NCI-H510A (cell line): ENCODE measurements at places on chromosomes 3 and 15.

- no peak for DNase-seq
These were observed 405.5 kb upstream of the TPM1 start for GRCh38 chr15:62636823-62637573.

DNA sequence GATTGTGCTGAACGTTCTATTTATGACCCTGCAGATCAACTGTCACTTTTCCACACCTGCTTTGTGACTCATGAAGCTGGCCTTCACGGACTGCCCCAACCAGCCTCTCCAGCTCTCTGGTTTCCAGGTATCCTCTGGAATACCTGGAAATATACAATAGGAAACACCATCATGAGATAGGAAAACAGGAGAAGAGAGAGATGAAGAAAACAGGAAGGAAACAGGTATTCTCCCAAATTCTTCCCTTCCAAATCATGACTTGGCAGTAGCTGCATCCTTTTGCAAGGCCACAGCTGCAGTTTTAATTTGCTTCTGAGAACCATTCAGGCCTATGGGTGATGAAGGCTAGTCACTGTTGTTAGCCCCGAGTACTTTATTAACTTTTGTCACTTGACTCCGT is 909.1 kb downstream of the EPHA3 start:
- DNase-seq: no peak

GRCh38 chr3:71466483-71466882 is 117.0 kb downstream of the FOXP1 start:
- DNase-seq: no peak

DNA sequence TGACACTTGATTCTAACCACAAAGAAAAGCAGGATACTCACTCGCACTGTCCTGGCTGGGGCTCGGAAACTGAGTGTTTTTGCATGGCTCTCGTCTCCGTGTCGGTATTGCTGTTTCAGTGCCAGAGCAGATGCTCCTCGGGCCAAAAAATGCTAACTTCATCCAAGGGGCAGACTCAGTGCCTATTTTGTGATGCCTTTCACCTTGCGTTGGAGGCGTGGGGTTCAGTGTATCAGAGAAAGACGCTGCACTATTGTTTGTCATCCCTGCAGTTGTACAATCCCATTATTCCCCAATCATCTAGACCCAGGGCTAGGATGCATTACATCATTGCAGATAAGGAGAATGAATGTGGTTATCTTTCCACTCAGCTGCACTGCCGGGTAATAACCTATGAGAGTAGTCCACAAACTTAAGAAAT is 1.4 kb downstream of the CACNA2D3 start:
- no peak for DNase-seq

DNA sequence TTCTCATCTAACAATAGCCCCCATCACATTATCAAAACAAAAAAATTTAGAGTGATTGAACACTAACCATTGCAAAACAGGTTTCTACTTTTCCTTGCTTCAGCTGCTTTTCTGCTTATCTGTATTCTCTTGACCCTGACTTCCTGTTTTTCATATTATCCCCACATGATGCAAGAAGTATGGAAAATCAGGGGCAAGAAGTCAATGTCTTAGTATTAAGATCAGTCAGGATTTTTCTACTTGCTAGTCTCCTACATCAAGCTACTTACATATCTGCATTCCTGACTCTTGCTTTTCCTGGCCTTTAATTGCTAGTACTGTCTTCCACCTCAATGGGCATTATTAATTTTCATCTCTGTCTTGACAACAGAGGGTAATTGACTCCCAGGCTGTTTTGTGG is 300.2 kb downstream of the OTOL1 start:
- DNase-seq: no peak

DNA sequence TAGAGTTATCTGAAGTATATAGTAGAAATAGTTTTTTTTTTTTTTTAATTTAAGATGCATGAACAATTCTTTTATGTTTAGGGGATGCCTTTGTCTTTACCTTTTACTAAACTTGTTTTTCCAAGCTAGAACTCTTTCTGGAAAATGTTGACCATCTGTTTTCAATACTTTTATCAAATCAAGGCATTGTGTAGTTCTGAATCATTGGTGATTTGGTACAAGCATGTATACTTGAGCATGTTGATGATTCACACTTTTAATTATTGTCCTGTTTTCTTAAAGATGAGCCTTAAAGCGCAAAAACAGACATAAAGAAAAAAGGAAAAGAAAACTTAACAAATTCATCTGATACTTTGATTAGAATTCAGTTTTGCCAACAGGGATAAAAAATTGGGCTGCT is 28.3 kb downstream of the PDCD6IP start:
- no peak for DNase-seq

GRCh38 chr3:29488922-29489321 is 208.1 kb downstream of the RBMS3 start:
- no peak for DNase-seq

GRCh38 chr15:94353488-94353820 is 122.1 kb downstream of the MCTP2 start:
- no peak for DNase-seq

DNA sequence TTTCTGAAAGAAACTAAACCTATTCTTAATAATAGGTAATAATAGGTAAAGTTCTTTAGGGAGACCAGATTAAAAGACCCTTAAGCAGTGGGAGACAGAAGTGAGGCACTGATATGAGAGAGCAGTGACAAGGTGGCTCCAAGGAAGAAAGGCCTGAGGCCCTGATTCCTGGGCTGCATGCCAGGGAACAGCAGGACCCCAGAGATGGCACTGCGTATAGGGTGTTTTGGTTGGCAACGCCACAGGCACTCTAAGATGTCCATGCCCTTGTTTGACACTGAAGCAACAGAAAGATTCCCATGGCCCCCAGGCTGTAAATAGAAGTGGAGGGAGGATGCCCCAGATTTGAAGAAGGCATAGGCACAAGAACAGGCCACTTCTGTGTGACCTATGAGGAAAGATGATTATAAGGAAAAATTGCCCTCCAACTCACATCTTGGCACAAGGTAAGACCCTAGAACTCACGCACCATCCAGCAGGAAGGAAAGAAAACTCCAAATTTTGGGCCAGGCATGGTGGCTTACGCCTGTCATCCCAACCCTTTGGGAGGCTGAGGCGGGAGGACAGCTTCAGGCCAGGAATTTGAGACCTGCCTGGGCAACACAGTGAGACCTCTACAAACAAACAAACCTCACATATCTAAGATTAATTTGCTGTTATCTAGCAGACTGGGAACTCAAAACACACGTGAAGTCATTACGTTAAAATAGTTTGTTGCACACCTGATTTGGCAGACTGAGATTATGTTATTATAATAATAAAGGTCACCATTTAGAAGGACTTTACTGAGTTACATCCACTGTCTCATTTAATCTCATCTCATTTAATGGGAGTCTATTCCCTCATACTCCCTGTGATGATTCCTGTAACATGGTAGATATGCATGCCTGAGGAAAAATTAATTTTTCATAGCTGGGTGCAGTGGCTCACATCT is 10.5 kb upstream of the BLM start:
- DNase-seq: no peak

GRCh38 chr3:108818404-108818803 is 4.2 kb upstream of the TRAT1 start:
- DNase-seq: no peak

GRCh38 chr3:124097362-124098131 is 105.6 kb upstream of the ROPN1 start:
- no peak for DNase-seq

DNA sequence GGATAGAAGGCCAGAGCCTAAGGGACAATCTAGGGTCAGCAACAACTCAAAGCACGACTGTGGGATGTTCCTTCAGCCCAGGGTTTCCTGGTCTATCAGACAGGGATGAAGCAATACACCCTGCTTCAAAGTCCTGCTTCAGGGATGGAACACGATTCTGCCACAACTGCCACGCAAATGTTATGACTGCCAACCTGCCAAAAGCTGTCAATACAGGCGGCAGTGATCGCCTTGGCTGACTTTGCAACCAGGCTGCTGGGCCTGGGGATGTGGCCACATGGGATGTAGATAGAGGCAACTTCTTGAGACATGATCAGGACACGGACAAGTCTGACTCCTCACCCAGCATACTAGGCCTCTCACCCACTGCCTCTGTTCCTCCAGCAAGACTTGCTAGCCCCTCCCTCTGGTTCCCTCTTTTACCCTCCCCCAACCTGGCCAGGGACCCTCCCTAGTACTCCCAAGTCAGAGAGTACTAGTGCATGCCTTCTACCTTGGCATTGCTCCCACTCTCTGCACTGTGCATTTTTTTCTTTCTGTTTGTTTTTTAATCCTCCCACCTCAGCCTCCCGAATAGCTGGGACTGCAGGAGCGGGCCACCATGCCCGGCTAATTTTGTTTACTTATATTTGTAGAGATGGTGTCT is 7.6 kb downstream of the CCDC12 start:
- no peak for DNase-seq

GRCh38 chr15:25863111-25863967 is at the start of gene ATP10A:
TSS of gene ATP10A (minus strand) at chr15:25863327. CDS start at chr15:25863096, 231 bp downstream.
- DNase-seq: no peak

DNA sequence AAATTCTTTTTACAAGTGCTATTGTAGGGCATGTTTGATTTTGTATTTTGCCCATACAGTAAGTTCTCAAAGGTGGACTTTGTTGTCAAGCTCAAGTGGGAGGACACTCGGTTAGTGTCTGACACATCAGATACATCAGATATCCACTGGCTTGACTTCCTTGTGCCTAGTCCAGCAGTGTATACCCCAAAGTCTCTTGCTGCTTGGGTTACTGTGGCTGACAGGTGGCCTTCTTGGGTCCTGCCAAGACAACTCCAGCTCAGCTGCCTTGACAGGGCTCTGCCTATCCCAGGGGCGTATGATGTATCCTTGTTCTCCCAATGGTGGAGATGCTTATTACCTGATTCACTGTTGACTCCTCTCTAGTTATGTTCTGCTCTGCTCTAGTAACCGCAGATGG is 214.9 kb downstream of the CBLB start:
- no peak for DNase-seq

- no peak for DNase-seq
These were observed 510.8 kb downstream of the GABRG3 start for GRCh38 chr15:27481768-27482167.

DNA sequence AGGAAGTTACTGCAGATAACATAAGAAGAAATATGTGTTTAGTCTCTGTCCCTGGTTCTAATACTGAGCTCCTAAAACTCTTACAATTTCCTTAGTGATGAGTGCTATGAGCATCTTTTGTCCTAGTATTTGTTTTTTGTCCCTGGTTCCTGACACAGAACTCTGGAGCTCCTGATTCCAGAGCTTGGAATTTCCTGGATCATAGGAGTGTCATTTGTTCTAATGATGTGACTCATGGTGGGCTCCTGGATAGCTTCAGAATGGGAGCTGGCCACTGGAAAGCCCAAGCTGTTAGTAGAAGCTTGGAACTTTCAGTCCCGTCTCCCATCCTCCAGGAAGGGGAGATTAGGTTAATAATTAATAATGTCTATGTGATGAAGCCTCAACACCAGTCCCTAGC is 98.2 kb downstream of the CNTN6 start:
- no peak for DNase-seq

- no peak for DNase-seq
These were observed 47.3 kb upstream of the CCDC80 start for GRCh38 chr3:112688085-112688769.
